ENCODE measurements at places on chromosomes 11 and 22. TPM values are rescaled to one million over a fixed set of nuclear protein-coding genes. Genes with fewer than 3 reads are reported as not detected.

DNA sequence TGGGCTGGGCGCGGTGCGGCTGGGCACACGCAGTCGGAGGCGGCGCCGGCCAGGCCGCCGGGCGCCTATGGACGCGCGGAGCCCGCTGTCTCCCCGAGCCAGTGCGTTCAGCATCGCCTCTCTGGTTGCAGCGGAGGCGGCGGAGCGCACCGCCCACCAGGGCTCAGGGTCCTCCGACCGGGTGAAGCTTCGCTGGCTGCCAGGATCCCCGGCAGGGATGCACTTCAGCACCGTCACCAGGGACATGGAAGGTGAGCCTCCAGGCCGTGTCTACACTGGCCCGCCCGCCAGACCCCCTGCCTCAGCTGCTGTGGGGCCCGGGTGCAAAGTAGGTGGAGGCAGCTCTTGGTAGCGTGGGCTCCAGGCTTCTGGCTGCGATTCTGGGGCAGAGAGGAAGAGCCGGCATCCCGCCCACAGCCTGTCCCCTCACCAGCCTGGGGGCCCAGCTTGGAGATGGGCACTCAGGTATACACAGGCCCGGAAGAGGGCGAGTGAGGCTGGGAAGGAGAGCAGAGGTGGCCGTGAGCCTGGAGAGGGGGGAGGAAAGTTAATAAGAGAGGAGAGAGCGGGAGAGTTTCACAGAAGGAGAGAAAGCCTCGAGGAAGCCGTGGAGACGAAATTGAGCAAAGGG, 1.0 kb upstream of the TBX1 start:
- DNase-seq = no peak

Gene ANGPTL5
- 0.39 TPM for total RNA-seq

Gene ZP1
- total RNA-seq = 0.49 TPM

DNA sequence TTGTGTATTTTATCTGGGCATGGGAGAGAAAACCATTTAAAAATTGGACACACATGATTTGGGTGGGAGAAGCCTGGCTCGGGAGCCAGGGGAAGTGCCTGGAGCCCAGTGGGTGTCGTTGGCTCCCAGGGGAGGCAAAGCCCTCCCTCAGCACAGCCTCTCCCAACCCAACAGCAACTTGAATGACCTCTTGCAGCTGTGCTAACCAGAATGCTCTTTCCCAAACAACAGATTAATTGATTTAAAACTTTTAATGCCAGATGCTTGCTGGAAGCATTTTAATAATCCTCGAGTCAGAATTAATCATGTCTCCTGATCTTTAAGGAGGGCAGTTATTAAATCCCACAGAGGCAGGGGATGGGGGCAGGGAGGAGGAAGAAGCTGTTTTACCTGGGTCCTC, 401.6 kb downstream of the BUD13 start:
- DNase-seq = no peak

Gene NAALADL1
- 9.0 TPM for total RNA-seq

Gene EEF1G
- total RNA-seq = 1,310 TPM

DNA sequence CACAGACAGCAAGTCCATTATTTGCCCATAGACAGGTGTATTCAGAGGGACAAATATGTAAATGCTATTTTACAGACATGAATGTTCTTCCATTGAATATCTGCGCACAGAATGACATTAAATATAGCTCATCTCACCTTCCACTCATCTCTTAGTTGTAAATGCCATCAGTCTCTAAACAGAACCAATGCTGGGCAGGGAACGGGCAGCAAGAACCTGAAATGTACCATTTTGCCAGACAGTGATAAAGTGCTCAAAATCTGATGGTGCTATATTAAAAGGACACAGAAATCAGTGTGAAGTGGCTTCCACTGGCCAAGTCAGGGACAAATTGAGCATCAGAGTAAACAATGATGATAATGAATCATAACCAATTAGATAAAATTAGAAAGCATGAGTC, 10.0 kb upstream of the OR8B4 start:
- no peak for DNase-seq

DNA sequence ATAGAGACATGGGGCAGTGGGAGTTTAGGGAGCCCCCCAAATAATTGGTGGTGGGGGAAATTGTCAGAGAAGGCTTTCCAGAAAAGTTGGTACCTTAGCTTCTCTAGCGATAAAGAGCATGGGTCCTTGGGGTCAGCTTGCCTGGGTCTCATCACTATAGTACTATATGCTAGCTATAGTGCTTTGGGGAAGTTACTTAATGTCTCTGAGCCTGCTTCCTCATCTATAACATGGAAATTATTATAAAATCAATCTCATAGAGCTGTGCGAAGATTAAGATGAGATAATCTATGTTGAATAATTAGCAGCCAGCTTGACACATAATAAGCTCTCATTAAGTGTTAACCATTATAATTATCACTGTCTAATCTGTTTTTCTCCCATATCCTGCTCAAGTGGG, 41.2 kb downstream of the STIM1 start:
- DNase-seq = no peak

Gene CCDC89
- total RNA-seq = 1.8 TPM

Gene LIF
- total RNA-seq = 1.9 TPM

GRCh38 chr11:11594162-11594561, 27.6 kb downstream of the GALNT18 start:
- no peak for DNase-seq

GRCh38 chr11:7651140-7651551, 22.2 kb downstream of the CYB5R2 start:
- DNase-seq = no peak

Gene KCNJ11
- total RNA-seq = 4.6 TPM

- no peak for DNase-seq
Measured at GRCh38 chr11:16791191-16791961, 52.9 kb downstream of the C11orf58 start.

GRCh38 chr11:78914503-78914902, 339.8 kb upstream of the NARS2 start:
- DNase-seq = no peak

Gene FREY1
- total RNA-seq = not detected

Gene CD3E
- total RNA-seq = 0.30 TPM

DNA sequence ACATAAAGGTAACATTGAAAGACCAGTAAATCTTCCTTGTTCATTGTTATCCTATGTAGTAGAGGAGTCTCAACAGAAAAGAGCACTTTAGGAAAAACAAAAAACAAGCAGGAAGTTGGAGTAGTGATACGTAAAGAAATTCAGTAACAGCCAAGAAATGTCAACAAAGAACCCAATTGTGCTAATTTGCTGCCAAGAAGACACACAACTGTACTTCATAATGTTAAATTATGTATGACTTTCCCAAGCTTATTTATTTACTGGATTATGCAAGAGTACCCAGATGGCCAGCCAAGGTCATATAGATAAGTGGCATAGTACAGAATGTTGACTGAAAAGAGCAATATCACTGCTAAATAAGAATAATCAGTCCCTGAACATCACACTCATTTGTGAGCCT, 264.7 kb upstream of the CCDC179 start:
- no peak for DNase-seq

DNA sequence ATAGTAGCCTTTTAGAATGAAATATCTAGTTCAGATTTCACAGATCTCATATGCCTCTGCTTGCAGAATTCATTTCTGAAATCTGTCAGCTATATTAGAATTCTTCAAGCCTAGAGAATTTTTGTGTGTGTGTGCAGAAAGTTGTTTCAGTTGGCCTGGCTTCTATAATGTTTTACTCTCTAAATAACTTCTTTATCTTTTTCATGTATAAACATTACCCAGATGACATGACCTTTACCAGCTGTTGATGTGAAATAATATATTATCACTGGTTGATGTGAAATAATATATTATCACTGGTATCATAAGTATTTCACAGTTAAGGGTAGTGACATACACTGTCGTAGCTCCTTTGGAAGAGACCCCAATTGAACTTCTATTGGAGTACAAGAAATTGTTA, 72.8 kb downstream of the ALX4 start:
- no peak for DNase-seq

- DNase-seq = peak; percentile 13
Measured at GRCh38 chr11:127345819-127346459, 345.4 kb upstream of the KIRREL3 start.

- DNase-seq = no peak
Measured at GRCh38 chr11:25159341-25159740, 662.5 kb downstream of the LUZP2 start.

Gene ZFP91
- total RNA-seq = 37.4 TPM

- peak; percentile 83 for DNase-seq
Measured at GRCh38 chr11:126163074-126163700, 48.3 kb downstream of the RPUSD4 start.

Gene MUC6
- under 0.01 TPM for total RNA-seq

DNA sequence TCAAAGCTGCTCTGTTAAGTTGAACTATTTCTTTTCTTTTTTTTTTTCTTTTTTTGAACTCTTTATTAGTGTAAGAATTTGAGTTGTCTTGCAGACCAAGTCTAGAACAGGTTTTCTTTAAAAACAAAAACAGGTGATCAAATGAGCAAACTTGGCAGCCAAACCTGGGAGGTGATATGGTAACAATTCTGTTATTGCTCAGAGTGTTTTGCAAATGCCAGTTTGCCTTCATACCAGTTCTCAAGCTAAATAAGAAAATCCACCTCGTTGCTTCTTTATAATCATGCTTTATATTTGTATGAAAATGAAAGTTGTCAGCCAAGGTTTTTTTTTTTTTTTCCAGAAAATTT, 76.9 kb downstream of the DEPDC5 start:
- no peak for DNase-seq

GRCh38 chr22:46902436-46902835, 140.0 kb downstream of the TBC1D22A start:
- no peak for DNase-seq

Gene FADS3
- total RNA-seq = 24.8 TPM

Gene PDGFD
- 39.4 TPM for total RNA-seq

Gene SESN3
- total RNA-seq = 70.0 TPM

- peak; percentile 61 for DNase-seq
Measured at GRCh38 chr11:57277845-57278720, 41.0 kb upstream of the APLNR start.

DNA sequence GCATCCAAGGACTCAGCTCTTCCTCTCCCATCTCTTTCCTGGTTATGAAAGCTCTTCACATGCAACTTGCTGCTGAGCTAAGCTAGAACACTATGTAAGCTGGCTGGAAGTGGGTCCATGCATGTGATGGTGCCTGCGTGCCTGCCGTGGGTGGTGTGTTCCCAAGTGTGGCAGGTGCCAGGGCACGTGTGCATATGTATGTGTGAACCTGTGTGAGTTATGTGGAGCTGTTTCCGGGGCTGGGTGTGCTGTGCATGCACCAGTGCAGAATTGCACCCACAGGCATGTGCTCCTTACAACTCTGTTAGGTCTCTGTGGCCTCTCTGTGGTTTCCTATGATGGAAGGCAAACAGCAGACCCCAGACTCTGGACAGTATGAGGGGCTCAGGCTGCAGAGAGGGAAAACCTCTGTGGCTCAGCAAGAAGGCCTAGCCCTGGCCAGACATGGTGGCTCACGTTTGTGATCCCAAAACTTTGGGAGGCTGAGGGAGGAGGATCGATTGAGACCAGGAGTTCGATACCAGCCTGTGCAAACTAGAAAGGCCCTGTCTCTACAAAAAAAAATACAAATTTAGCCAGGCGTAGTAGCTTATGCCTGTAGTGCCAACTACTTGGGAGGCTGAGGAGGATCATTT, 4.1 kb upstream of the P2RY6 start:
- DNase-seq = no peak

- DNase-seq = peak; percentile 27
Measured at GRCh38 chr22:47850644-47851151, 1088.2 kb downstream of the TBC1D22A start.

Gene TCN1
- 12.0 TPM for total RNA-seq

- no peak for DNase-seq
Measured at GRCh38 chr22:32034275-32034674, 8.8 kb upstream of the SLC5A1 start.

GRCh38 chr11:76376746-76377558, 4.0 kb downstream of the THAP12 start:
- no peak for DNase-seq

GRCh38 chr22:48245196-48245485, 1482.7 kb downstream of the TBC1D22A start:
- DNase-seq = no peak

DNA sequence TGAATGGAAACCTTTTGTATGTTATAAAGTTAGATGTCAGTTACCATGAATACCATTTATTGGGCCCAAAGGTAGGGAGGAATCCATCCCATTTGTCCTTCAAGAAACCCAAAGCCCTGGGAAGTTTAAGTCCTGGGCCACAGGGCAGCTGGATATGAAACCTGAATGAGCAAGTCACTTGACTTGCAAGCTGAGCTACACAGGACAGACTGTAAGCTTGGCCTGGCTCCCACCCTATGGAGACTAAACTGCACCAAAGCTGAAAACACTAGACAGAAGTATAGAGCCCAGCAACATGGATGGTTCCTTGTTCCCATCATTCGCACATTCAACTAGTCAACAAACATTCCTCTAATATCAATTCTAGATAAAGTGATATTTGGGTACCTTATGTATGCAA, 71.3 kb downstream of the KCNC1 start:
- no peak for DNase-seq

- no peak for DNase-seq
Measured at GRCh38 chr11:44609783-44610155, 44.3 kb downstream of the CD82 start.

GRCh38 chr11:108115500-108116140, 5.7 kb upstream of the ACAT1 start:
- DNase-seq = peak; percentile 14

- DNase-seq = no peak
Measured at GRCh38 chr11:16895306-16895705, 118.9 kb downstream of the PLEKHA7 start.

GRCh38 chr11:75240311-75241035, at the start of gene TPBGL:
TSS of gene TPBGL (plus strand) at chr11:75240774. CDS start at chr11:75241050, 276 bp downstream.
- no peak for DNase-seq

GRCh38 chr22:37951305-37951704, 2.1 kb downstream of the C22orf23 start:
- DNase-seq = no peak

- no peak for DNase-seq
Measured at GRCh38 chr11:96658436-96658835, 268.6 kb downstream of the JRKL start.

DNA sequence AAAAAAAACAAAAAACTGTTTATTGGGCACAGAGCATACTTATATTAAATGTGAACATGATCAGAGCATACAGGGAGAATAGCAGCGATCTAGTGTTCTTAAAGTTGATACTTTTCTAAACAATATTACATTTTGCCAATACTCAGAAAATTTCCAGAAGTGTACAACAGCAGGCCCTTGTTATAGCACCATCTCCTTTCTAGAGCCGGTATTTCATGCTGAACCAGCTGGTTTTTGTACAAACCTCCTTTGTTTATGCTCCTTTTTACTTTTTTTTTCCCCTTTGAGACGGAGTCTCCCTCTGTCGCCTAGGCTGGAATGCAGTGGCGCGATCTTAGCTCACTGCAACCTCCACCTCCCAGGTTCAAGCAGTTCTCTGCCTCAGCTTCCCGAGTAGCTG, 90.7 kb downstream of the PPP6R3 start:
- DNase-seq = no peak
